Renal cortical epithelial cell (primary cell): ENCODE measurements at places on chromosomes 3 and 15. TPM values are rescaled to one million over a fixed set of nuclear protein-coding genes. Genes with fewer than 3 reads are reported as not detected.

DNA sequence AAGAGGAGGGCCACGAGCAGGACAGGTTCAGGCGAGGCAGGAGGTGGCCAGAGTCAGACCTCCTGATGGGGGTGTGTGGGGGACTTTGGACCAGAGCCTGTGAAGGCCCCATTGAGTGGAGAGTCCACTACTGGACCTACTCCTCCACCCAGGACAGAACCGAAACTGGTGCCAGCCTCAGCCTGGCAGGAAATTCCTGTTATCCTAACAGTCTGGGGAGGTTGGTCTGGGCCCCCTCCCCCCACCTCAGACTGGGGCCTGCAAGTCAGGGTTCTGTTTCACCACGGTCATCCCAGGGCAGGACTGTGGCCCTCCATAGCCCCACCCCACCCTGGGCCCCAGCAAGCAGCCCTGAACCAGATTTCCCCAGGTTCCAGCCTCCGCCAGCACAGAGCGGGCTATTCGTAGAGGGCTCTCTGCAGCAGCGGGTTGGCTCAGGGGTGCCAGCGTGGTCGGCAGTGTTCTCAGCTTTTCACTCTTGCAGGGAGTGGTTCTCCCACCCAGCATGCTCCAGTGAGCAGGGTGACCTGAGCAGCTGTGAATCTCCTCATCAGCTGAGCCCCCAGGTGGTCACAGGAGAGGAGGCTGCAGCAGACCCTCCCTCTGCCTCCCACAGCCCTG, 217.3 kb downstream of the TBC1D2B start:
- no peak for DNase-seq

- DNase-seq = no peak
These were observed 45.0 kb downstream of the FAIM start for GRCh38 chr3:138653567-138653966.

GRCh38 chr3:1766384-1766783, 332.3 kb upstream of the CNTN4 start:
- DNase-seq = no peak

DNA sequence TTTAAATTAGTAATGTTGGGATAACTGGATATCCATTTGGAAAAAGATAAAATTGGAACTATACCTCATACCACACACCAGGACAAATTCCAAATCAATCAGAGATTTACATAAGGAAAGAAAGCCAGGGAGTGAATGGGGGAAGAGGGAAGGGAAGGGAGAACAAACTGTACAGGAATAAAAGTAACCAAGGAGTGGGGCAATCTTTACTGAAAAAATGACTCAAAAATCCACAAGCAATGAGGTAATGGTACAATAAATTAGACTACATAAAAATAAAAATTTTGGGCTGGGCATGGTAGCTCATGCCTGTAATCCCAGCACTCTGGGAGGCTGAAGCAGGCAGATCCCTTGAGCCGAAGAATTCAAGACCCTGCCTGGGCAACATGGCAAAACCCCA, 82.6 kb downstream of the MLH1 start:
- DNase-seq = no peak

DNA sequence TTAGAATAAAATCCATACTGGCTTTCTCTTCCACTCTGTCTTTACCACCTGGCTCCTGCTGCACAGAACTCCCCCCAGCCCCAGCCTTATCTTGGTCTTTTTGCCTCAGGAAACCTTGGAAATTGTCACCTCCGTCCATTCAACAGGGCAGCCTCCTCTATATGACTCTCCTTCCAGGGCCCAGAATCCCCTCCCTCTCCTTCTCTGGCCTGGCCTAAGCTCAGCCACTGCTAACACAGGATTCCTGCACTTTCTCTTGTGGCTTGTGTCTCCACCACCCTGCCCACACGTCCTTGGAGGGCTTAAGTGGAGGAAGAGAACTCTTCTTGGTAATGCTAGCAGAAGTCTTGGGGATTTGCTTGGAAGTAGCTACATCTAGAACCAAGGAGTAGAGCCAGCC, 1.5 kb upstream of the IL17RD start:
- DNase-seq = no peak

- no peak for DNase-seq
These were observed 81.5 kb downstream of the TJP1 start for GRCh38 chr15:29740692-29741311.

DNA sequence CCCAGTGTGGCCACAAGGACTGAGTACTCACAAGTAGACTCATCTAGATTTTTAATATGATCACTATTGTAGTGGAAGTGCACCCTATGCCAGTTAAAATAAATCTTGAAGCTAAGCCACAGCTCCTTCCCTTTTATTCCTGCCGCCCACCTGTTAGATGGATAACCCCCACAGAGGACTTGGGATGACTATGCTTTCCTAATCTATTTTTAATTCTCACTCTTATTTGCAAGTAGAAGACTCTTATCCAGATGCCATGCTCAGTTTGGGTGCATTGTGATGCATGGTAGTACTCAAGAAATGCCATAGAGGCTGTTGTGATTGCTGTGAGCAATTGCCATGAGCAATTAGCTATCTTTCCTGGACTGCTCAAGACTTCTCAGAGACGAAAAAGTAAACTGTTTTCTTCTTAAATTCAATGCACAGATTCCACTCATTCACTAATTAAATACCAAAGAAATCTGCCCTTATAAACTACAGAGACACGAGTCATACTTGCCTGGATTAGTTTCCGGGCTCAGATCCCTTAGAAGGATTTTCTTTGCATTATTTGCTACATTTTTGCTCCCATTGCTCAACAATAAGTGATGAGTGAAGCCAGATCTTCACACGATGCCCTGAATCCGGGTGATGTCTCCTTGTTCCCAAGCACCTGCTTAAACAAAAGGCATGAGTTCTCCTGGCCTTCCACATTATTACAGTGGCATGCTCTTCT, 472.1 kb downstream of the SOX2 start:
- DNase-seq = peak; percentile 33

DNA sequence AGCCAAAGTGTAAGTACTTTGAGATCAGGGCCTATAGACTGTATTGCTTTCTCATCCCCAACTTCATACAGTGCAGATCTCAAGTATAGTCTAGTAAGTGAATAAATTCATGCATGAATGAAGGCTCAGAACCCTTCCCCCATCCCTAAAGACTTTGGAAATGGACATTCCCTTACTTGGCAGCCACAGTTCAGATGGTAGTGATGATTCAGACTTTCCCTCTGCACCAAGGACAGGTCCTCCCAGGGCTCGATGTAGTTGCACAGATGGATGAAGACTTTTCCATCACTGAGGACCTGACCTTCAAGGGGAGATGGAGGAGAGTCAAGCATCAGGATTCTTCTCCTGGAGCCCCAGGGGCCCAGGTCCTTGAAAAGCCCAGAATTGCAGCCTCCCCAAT, 4.6 kb downstream of the TIMP4 start:
- peak; percentile 74 for DNase-seq

DNA sequence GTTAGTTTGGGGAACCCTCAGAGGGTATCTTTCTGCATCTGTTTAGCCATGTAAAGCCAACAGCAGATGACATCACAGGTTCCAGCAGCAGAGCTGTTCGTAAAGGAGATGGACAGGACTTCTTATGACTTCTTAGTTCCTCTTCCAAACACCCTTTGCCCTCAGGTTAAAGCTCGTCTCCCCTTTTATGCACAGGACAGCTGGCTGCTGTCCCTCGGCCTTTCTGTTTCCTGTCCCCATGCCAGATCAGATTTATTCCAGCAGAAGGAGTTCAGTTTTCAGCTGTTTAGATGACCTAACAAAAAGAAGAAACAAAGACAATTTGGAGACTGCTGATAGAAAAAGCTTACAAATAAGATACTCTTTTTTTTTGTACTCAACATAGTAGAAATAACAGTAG, 45.1 kb downstream of the SEC22A start:
- DNase-seq = no peak

DNA sequence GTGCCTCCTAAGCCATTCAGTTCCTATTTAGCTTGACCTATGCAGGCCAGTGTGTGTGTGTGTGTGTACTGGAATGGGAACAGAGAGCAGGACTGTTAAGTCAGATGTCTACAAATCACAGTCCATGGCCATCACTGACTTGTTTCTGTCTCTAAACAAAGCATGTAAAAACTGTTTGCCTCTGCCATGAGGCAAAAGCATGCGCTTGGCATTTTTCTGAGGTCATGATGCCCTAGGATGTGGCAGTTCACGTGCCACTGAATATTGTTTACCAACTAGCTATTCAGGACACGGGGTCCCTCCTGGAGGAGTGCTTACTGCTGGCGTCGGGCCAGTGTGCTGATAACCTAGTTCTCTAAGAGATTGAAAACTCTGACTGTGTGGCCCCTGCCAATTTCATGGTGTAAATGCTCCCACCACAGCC, 8.2 kb upstream of the ATP13A3 start:
- DNase-seq = no peak

DNA sequence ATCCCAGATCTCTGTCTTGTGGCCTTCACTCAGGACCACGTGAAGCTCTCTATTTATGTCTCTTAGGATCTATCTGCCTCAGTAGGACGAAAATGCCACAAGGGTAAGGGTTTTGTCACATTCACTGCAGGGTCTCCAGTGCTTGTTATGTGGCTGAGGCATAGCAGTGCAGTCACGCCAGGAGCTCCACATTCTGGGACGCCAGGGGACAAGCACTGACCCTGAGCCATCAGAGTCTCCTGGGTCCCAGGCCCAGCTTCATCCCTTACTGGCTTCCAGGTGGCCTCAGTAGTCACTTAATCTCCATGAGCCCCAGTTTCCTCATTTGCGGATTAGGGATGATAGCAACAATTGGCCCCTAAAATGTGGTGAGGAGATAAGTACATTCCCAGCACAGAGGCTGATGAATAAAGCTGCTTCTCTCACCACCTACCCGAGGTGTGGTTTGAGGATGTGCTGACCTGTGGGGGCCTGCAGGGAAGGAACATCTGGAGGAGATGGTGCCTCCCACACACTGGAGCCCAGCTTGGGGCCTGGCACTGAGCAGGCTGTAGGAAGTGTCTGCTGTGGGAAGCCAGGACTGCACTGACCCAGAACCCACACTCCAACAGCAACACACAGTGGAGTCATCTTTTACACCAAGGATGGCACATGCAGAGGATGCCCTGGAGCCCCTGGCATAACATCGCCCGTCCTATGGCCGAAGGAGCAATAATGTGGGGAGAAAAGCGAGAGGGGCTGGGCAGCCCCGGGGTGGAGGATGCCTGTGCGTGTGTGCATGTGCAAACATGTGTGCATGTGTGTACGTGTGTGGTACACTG, 93.2 kb upstream of the IQSEC1 start:
- DNase-seq = no peak

GRCh38 chr3:9178697-9179096, 70.7 kb downstream of the SRGAP3 start:
- DNase-seq = no peak

DNA sequence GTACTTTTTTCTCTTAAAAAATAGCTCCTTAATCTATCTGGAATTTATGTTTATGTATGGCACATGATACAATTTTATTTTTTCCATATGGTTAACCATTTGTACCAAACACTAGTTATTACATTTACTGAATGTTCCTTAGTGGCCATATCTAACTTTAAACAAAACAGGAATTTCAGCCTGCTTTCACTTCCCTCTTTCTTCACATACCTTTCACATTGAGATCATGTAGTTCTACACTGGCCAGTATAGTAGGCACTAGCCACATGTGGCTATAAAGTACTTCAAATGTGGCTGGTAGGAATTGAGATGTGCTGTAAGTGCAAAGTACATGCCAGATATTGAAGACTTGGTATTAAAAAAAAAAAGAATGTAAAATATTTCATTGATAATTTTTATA, 4.7 kb upstream of the RYK start:
- DNase-seq = no peak

GRCh38 chr3:195806916-195807231, 4.9 kb downstream of the MUC4 start:
- DNase-seq = no peak

DNA sequence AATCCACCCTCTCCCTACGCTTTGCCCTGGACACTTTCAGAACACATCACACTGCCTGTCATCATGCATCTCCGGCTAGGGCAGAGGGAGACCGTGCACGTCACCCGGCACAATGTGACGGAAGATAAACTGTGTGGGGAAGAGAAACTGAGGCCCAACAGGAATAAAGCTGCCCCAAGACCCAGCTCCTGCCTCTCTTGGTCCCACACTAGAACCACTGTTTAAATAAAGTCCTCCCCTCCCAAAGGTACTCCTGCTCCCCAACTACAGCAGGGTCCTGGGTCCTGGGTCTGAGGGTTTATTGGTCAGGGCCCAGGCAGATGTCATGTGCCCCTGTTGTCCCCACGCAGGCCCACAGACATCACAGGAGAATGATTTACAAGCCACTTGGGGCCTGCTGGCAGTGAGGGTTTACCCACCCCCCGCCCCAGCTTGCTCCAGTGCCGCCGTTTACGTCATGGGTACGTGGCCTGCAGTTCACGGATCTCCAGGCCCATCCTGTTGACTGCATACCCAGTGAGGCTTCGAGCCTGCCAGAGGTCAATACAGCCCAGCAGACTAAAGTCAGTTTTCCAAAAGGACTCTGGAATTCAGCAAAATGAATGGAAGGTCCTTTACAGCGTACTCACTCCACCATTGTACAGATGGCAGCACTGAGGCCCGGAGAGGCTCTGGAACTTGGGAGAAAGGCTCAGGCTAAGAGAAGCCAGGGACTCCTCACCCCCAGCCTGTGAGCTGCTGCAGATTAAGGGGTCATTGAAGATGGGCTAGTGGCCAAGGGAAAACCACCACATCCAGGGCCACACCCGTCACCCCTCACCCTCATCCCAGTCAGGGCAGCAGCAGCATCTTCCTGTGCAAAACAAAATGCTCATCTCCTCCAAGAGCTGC, 23.2 kb downstream of the ALS2CL start:
- DNase-seq = no peak

GRCh38 chr3:16885593-16886302, 993 bp downstream of the PLCL2 start:
- no peak for DNase-seq

GRCh38 chr3:184682671-184683070, 29.2 kb downstream of the MAGEF1 start:
- DNase-seq = no peak

DNA sequence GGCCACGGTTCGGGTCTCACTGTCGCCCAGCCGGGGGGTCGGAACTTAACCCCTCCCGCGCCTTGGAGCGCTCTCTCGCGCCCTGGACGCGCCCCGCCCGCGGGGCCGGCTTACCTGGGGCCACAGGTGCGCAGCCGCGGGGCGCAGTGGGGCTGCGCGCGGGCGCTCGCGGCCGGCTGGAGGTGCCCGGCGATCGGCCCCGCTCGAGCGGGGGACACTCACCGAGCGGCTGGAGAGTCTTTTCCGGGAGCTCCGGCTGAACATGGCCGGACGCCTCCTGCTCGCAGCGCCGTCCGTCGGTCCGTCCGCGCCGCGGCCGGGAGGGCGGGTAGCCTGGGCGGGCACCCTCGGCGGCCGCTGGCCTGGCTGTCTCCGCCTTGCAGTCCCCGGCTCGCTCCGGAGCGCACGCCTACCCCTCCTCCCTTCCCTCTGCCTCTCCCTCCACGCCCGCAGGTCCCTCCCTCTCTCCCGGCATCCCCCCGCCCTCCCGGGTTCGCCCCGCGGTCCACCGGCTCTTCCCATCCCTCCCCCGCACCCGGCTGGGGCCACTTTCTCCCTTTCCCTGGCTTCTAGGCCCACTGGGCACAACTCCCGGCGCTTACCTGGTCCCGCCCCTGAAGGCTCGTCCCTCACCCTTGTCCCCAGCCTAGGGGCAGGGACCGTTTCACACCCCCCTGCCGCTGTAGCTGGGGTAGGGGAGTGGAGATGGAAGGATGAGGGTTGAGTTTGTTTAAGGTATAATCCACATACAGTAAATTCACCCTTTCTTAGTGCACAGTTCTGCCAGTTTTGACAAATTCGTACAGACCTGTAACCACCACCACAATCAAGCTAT, 220.1 kb upstream of the PRICKLE2 start:
- peak; percentile 31 for DNase-seq

AKAP13 gene
- total RNA-seq = 54.2 and 152 TPM in 2 replicates

FRMD4B gene
- 20.8 and 24.5 TPM in 2 replicates for total RNA-seq

SMC4 gene
- total RNA-seq = 32.3 and 39.8 TPM in 2 replicates

GUCA1C gene
- 1.4 and 3.9 TPM in 2 replicates for total RNA-seq

CDCP1 gene
- 55.7 and 58.9 TPM in 2 replicates for total RNA-seq
